ENCODE measurements at places on chromosomes 13 and 19.

DNA sequence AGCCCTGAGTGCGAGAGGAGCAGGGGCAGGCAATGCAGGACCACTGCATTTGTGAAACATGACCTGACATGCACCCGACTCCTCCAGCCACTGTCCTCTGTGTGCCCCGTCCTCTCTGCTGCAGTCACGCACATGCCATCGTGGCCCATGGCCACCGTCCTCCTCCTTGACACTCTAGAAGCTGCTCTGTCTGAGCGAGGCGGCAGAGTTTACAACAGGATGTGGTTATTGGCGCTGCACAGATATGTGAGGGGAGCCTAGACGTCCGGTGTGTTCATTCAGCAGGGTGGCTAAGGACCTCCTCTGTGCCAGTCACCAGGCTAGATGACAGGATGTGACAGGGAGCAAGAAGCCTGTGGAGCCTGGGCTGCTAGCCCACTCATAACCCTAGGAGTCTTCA, 277.8 kb downstream of the FOXO1 start:
- DNase-seq: no peak

- no peak for DNase-seq
These were observed 1884.3 kb upstream of the PCDH20 start for GRCh38 chr13:63299866-63300394.

DNA sequence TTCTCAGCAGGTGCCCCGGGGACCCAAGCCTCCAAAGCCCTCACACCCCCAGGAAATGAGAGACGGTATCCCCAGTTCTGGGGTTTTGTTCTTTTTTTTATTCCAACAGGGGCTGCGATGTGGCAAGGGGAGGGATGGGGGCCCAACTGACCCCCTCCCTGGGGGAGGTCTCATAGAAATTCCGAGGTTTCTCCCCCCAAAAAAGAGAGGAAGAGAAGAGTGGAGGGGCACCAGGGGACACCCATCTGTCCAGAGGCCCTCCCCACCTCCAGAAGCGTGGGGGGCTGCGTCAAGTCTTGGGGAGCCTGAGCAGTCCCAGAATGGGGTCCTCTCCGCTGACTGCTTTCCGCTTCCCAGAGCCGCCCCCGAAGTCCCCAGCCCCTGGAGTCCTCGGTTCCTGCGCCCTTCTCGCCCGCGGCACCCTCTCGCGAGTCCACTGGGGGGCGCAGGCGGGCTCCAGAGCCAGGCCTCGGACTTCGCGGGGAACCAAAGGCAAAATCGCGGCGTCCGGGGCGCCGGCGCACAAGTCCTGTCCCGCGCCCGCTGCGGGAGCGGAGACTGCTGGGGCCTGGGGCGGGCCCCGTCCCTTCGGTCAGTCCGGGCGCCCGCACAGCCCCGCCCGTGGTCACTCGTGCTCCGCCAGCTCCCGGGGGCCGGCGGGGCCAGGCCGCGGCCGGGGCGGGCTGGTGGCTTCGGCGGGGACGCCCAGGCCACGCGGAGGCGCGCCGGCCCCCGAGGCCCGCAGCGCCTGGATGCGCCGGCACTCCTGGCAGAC, 4.4 kb upstream of the ATP1A3 start:
- DNase-seq: peak; percentile 53

- DNase-seq: no peak
These were observed 305.6 kb upstream of the TMTC4 start for GRCh38 chr13:100980171-100980570.

DNA sequence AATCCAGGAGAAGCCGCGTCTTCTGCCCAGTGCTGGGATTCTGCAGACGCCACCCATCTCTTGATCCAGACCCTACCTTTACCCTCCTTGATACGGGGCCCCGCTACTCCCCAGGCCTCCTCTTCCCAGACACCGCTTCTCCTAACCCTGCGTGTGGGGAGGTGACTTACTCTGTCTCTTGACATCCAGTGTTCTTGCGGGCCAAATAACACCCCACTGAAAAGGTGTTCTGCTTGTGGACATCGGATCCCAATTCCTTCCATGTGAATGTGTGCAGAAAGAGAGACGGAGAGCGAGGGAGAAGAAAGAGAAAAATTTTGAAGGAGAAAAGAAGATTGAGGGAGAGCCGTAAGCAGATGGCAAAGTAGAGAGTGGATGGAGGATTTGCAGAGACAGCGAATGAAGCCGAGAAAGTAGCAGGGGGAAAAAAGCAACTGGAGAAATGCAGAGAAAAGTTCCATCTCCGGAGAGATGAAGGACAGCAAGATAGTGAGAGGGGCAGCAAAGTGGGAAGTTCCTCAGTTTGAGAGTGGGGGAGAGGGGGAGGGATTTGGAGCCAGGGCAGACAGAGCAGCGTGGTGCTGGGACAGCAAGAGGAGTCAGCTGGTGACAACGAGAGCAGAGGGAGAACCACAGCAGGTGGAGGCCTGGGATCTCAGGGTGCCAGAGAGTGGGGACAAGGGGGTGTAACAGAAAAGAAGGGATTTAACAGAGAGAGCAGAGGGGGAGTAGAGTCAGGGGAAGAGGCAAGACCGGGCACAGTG, 814 bp downstream of the ZNF480 start:
- DNase-seq: no peak

- no peak for DNase-seq
These were observed 40.4 kb upstream of the GRTP1 start for GRCh38 chr13:113404366-113404722.

GRCh38 chr19:49057636-49058234, at the start of gene CGB7:
Gene CGB7, minus strand, starts transcription at chr19:49057749. Its CDS starts 2,374 bp downstream, at chr19:49055375.
- peak; percentile 30 for DNase-seq

DNA sequence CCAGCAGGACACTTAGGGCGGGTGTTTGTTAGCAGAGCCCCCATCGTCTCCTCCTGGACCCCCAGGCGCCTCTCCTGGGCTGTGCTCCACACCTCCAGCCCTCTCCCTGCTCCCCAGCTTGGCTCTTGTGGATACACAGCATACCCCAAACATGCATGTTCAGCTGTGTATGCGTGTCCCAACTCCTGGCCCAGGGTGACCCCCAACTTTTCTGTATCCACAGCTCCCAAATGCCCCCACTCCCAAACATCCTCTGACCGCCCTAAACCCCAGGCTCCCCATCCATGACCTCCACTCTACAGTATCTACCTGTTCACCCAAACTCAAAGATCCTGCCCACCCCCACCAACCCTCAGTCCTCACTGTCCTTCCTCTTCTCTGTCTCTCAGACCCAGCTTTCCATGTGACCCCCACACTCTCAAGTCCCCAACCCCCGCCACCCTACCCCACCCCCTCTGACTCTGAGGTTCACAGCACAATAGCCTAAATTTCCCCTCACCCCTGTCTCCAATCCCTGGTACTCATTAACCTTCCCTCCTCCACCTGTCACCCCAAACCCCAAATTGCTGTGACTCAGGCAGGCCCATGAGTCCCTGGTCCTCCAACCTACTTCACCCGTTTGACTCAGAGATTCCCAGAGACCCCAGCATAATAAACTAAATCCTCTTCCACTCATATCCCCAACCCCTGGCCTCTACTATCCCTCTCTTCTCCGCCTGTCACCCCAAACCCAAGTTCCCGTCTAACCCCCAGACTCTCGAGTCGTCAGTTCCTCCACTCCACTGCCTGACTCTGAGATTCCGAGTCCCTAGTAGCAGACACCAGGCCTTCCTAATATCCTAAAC, 968 bp downstream of the UBE2M start:
- no peak for DNase-seq
